Stimulated activated CD4-positive, alpha-beta T cell treated with anti-CD3 and anti-CD28 coated beads, Interleukin-1b, Interleukin-23, amount 100 ng/mL, for 24 hours (primary cell): ENCODE measurements at places on chromosomes 6 and 20.

DNA sequence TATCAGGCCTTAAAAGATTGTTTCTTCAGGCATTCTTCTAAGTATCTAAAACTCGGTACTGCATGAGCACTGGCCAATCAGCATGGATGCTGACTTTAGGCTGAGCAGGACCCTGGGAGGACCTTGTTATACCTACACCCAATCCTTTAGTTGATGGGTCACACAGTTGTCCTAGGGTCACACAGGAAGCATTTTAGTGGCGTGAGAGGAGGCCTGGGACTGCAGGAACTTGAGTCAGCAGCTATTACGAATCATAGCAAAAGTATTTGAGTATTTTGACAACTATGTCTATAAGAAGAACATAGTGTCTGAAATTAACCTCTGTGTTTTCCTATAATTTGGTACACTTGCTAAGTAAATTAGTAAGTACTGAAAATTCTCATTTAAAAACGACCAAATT, 741.4 kb downstream of the HACE1 start:
- no peak for DNase-seq

DNA sequence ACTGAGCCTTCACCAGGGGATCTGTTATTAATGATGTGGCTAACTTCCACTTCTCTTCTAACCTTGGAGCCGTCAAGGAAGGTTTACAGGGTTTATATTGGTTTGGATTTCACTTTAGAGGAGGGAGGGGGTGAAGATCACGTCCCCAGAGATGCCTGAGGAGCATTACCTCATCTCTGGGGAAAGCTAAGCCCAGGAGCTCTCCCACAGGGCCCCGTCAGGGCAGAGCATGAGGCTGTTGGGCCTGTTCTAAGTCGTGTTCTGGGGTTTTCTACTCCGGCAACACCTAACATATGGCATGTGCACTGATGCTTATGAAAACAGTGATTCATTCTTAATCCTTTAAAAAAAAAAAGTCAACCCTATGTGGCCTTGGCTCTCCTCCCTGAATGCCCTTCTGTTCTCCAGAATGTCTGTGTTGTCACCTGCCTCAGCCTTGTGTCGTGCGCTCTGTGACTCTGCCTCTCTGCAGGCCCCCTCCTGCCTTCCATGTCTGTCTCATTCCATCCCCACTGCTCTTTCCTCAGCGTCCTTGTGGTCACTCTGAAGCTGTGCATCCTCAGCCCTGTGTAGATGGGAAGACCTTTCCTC, 97.4 kb upstream of the JARID2 start:
- DNase-seq = no peak

DNA sequence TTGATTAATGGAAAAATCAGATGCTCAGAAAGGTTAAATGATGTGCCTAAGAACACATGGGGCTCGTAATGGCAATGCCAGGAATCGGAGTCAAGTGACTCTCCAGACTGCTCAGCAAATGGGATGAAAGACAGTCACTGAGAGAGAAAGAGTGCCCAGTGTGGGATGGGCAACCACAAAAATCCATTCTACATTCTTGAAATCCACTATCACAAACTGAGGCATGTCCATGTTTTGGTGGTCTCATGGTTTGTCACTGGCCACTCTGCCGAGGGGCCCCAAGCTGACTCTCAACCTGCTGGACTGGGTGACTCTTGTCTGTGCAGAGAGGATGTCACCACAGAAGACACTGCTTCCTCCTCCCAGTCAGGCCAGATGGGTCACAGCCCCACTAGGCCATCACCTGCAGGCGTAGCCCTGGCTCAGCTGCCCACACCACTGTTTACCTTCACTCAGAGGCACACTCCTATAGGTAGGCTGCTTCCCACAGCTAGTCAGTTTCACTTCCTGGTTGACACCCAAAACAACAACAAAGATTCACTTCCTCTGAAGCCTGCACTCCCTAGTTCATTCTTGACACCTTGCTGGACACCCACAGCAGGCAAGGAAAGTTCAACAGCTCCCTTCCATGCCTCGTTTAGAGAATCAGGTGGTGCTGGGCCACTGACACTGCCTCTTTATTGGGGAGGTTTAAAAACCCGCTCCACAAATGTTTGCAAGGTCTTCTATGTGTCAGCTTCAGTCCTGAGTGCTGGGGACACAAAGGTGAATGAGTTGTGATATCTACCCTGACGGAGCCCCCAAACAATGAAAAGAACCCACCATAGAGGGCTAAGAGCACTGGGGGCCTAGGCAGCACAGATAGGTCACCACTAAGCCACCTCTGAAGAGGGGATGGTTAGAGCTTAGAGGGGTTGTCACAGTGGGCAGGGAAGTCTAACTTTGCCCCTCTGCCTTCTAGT, 21.7 kb downstream of the MAP1LC3A start:
- DNase-seq = no peak

GRCh38 chr6:12545619-12546409, 170.8 kb upstream of the PHACTR1 start:
- no peak for DNase-seq

DNA sequence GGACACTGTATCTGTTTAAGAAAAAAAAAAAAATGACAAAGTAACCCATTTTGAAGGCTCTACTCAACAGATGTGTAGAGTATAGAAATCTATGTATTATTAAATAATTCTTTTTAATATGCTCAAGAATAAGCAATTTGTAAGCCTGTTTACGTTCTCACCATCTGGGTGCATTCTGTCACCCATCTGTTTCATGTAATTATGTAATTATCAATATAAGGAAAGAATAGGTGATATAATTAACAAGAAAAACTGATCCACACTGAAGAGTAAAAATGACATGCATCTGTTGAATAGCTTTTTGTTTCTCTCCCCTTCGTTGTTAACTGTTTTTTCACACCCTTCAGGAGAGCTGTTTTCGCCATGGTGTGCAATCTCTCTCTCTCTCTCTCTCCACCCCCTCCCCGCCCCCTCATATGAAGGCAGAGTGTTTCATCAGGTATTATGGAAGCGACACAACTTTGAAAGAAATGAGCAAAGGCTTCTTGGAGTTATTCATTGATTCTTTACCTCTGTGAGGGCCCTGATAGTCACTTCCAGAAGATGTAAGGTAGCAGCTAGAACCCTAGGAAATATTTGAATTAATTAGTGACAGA, 154.3 kb upstream of the INSM1 start:
- no peak for DNase-seq

DNA sequence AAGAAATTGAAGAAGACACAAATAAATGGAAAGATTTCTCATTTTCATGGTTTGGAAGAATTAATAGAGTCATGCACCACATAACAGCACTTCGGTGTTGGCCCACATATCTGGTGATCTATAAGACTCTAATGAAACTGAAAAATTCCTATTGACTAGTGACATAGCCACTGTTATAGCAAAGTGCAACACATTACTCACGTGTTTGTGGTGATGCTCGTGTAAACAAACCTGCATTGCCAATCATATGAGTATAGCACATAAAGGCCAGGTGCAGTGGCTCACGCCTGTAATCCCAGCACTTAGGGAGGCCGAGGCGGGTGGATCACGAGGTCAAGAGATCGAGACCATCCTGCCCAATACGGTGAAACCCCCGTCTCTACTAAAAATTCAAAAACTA, 84.4 kb upstream of the STMND1 start:
- DNase-seq = no peak

DNA sequence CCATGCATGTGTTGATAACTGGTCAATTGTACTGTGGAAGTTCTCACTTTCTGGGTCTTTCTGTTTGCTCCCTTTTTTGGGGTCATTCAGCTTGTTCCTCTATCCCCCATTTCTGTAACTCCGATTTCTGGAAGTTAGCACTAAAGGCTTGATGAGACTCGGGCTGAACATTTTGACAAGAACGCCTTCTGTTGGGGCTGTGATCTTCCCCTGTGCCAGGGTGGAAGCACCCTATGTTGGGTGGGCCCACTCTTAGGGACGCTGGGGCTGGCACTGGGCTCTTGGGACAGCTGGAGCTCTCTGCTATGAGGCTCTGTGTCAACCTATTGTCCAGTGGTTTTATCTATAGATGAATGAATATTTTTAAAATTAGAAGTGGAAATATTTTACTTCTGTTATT, 60.1 kb upstream of the FRMD1 start:
- no peak for DNase-seq

DNA sequence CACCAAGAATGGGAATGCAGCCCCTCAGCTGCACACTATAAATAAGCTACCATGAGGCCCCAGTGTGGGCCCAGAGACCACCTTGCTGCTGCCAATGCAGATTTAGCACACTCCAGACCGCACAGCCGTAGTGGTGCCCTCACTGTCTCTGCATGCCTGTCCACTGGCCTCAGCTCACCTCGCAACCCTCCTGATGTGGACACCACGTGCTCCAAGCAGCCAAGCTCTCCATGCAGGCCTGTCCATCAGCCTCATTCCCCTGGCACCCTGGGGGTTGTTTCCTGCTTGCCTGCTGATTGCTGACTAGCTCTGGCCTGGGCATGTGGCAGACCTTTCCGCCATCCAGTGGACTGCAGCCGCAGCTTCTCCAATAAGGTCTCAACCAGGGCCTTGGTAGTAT, 36.2 kb downstream of the ZBTB9 start:
- DNase-seq = no peak

- no peak for DNase-seq
Observed at GRCh38 chr20:24465730-24466129, 3.7 kb upstream of the SYNDIG1 start.

- DNase-seq = no peak
Observed at GRCh38 chr6:40419377-40419776, 167.8 kb downstream of the LRFN2 start.

GRCh38 chr6:43150051-43150751, 20.9 kb upstream of the SRF start:
- no peak for DNase-seq

- no peak for DNase-seq
Observed at GRCh38 chr20:23661002-23661429, 23.3 kb upstream of the CST3 start.

- no peak for DNase-seq
Observed at GRCh38 chr20:60963146-60963545, 288.9 kb upstream of the CDH4 start.

DNA sequence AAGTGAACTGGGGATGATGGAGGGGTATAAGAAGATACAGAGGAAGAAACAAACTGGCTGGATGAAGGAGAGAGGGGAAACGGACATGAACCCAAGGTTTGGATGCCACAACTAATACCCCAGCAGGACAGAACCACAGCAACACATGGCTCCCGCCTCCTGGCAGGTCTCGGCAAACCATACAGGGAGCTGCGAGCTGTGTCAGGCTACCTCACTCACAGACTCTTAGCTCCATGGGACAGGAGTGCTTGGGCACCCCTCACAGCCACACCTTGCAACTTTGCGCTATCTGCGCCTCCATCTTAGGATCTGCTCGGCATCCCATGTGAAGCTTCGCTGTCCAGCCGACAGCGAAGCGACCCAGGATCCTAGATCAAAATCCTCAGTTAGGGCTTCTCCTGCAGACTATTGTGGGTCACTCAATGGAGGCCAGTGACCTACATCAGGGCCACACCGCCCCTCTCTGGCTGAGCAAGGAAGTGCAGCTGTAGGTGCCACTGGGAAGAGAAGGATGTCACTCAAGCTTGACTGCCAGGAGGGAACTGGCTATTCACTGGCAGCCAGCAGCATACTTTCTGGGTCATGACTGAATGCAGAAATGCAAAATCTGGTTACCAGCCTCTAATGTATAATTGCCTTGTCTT, 174.4 kb upstream of the RIN2 start:
- peak; percentile 10 for DNase-seq

GRCh38 chr20:48844996-48845395, 17.2 kb upstream of the PREX1 start:
- DNase-seq = no peak

GRCh38 chr6:168043193-168043847, 35.7 kb downstream of the FRMD1 start:
- DNase-seq = no peak

DNA sequence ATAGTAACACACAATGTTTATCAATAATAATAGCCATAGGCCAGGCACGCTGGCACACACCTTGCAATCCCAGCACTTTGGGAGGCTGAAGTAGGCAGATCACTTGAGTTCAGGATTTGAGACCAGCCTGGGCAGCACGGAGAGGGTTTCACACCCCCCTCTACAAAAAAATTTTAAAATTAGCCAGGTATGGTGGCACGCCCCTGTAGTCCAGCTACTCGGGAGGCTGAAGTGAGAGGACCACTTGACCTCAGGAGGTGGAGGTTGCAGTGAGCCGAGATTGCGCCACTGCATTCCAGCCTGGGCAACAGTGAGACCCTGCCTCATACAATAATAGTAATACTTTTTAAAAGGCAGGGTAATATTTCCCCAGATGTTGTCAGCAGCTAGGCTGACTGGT, 7.9 kb upstream of the MAPRE1 start:
- no peak for DNase-seq

DNA sequence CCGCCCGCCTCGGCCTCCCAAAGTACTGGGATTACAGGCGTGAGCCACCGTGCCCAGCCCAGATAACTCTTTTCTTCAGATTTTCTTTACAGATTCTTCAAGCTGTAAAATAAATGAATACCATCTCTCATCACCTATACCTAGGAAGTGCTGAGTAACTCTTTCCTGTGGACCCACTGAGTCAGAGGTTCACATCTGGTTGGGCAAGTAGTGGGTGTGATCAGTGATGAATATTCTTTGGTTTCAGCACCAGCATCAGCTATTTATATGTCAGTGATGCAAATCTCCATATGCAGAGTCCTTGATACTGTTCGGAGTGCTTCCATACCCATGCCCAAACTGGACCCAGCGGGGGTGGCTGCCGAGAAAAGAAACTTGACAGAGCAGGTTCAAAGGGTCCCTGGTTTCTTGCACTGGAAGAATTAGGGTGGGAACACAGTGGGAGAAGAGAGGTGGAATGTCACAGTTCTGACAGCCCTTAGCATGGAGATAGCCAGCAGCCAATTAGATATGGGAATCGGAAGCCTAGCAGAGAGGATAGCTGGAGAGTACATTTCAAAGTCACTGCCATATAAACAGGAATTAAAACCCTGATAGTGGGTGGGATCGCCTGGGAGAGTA, 64.9 kb upstream of the DDR1 start:
- no peak for DNase-seq

DNA sequence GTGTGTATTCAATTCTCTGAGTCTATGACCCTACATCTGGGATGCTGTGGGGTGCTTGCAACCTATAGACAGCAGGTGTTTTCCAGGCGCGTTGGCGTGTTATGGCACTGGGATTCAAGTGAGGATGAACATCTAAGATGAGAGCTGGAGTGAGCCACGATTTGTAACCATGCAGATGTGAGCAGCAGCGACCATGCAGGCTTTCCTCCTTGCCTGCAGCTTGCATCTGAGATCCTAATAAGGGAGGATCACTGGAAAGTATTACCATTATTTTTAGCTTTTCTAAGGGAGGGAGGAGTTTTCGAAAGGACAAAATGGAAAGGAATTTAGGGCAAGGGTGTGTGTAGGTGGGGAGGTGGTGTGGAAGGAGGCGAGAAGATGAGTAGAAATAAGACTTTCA, 216.7 kb downstream of the ATXN1 start:
- DNase-seq = no peak

- DNase-seq = no peak
Observed at GRCh38 chr20:23391707-23392310, 29.5 kb downstream of the NAPB start.

DNA sequence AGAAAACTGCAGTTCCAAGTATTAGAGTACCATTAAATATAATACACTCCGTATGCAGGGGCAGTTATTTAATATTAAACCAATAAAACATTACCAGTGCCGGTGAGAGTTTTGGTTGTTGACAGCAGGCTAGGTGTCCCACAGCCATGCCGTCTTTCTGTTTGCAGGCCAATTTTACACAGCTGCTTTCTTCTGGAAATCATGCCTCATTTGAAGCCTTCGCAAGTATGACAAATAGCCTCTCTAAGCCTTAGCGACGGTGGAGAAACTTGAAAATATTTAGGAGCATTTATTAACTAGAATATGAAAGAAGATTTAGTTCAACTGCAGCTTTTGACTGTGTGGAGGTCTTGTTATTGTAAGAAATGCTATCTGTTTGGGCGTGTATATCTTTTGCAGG, 226.0 kb downstream of the BMP2 start:
- no peak for DNase-seq

GRCh38 chr6:77425216-77425615, 38.1 kb downstream of the HTR1B start:
- no peak for DNase-seq
